ENCODE measurements at places on chromosomes 13 and 19.

- H3K4me3 ChIP-seq, result no peak overlapping the region
- no peaks in the 10 kb centered on the region for H3K27me3 ChIP-seq
- no peaks in the 10 kb centered on the region for H3K4me1 ChIP-seq
Observed at GRCh38 chr13:87122551-87122950, 548.6 kb upstream of the SLITRK5 start.

DNA sequence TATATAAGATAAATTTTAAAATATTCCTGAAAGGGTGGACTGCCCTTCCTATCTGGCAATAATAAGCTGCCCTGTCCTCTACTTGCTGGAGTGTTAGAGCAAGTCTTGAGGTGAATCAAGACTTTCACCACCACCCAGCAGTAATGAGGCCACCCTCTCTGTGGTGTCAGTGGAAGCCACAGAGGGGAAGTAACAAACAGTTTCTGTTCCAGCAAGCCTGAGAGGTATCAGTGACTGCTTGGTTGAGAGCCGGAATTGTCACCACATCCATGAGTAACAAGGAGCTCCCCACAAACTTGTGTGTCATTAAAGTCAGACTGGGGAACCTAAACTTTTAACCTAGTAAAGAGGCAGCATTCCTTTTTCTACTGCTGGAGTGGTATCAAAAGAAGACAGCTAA, 532.7 kb upstream of the SPRY2 start:
- no peaks in the 10 kb centered on the region for H3K36me3 ChIP-seq
- no peak for DNase-seq
- H3K4me3 ChIP-seq, result no peak overlapping the region
- H3K27ac ChIP-seq, result no peak overlapping the region
- H3K27me3 ChIP-seq, result no peaks in the 10 kb centered on the region
- no peaks in the 10 kb centered on the region for H3K4me1 ChIP-seq

DNA sequence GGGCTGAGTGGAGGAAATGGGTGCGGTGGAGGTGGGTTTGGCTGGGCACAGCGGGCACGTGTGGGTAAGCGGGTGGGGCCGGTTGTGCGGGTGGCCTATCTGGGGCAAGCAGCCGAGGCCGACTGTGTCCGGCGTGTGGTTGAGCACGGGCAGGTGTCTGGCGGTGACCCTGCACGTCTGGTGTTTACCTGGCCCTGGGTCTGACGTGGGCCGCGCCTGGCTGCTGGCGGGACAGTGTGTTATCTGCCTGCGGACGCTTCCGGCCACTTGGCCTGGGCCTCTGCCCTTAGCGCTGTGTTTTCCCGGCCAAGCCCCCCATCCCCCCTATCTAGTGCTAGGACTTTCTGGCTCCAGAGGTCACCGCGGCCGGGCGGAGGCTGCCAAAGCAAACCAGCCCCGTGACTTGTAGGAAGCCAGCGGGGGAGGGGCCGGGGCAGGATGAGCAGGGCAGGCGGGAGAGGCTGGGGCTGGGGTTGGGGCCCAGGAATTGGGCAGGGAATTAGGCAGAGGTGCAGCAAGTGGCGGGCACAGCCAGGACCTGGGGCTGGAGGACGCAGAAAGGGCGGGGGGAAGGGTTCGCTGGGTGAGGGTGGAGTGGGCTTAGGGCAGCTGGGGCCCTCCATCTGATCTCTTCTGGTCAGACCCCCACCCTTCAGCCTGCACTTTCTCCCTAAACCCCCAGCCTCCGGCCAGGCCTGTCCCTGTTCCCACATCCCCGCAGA, 534 bp upstream of the HPN start:
- H3K36me3 ChIP-seq, result no peaks in the 10 kb centered on the region
- DNase-seq, result peak; percentile 38
- H3K27ac ChIP-seq, result no peak overlapping the region
- peaks cover 11% of the 10 kb centered on the region for H3K4me1 ChIP-seq
- peak overlapping the region; percentile 65 for H3K4me3 ChIP-seq
- no peaks in the 10 kb centered on the region for H3K27me3 ChIP-seq

DNA sequence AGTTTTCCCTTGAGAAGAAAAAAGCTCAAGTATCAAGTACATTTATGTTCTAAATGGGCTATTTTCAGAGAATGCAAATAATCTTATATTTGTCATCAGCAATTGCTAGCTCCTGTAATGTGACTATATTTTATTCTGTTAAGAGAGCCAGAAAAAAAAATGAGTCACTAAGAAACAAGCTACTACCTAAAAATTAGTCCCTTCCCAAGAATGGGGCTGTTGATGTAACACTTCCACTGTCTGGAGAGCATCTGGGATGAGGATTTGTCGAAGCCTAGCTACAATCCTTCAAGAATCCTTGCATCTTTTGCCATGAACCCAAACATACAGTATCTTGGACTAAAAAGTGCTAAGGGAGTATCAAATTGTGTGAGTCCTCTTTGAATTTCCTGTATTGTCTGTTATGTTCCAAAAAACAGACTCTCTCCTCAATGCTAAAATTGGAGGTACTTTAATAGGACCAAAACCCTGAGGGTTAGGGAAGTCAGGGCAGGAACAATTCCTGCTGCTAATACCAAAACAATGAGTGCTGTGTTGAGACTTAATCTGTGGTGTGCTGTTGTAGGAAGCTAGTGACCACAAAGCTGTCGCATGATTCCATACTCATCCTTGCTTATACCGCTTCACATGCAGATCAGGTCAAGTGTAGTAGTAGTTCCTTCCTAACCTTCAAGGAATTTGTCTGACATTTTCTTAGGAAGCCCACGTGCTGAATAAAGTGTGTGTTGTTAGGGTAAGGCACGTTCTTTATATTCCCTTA, 4.9 kb upstream of the ZC3H13 start:
- no peak for DNase-seq
- H3K27me3 ChIP-seq, result no peaks in the 10 kb centered on the region
- H3K4me1 ChIP-seq, result peaks cover 3% of the 10 kb centered on the region
- H3K36me3 ChIP-seq, result no peaks in the 10 kb centered on the region
- no peak overlapping the region for H3K27ac ChIP-seq
- no peak overlapping the region for H3K4me3 ChIP-seq

DNA sequence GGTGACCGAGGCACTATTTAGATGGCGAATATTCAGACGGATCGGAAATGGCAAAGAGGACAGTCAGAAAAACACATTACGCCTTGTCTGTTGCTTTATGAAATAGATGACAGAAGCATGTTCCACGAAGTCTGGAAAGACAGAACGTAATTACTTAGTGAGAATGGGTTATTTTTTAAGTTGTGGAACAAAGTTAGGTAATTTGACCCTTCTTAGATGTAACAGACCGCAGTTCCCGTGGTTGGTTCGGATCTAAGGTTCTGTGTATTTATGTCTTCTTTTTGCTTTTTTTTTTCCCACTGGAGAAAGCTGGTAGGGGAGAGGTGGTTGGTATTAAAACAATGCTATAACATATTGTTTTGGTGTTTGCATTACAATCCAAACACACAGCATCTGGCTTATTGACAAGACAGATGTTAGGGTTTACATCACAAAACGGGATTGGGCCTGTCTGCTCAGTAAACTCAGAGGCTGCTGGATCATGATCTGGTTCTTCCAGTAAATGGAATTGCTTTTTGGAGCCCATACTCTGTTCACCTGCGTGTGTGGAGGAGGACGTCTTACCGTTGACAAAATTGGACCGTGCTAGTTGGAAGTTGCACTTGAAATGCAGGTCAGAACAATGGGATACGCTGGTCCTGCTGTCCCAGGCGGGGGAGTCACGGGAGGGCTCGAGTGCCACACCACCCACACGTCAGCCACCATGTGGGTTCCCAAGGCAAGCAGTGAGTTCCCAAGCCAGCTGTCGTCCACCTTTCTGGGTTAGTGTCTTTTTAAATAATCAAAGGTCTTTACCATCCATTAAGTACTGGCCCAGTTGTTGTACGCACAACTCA, 13.8 kb downstream of the ATP11A start:
- H3K27ac ChIP-seq, result no peak overlapping the region
- H3K27me3 ChIP-seq, result no peaks in the 10 kb centered on the region
- H3K4me3 ChIP-seq, result no peak overlapping the region
- H3K36me3 ChIP-seq, result no peaks in the 10 kb centered on the region
- no peak for DNase-seq

DNA sequence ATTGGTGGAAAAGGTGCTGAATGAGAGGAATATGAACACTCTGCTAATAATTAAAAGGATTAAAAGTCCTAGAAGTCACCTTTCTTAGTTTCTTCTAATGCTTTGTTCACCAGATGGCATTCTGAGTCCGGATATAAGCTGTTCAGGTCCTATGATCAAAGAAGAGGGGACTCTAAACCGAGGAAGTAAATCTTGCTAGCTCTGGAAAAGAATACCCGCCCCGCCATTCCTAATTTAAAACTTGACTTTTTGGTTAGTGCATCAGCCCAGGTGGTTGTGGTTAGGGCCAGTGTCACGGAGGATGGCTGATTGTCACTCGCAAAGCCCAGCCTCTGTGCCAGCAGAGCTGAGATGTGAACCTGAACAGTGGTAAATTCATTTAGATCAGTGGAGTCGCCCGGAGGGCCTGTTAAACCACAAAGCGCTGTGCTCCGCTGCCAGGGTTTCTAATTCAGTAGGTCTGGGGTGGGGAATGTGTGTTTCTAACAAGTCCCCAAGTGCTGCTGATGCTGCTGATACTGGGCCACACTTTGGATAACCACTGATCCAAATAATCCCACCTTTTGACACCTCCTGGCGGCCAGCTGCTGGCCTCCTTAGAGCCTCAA, 425.4 kb downstream of the DCT start:
- H3K4me1 ChIP-seq, result no peaks in the 10 kb centered on the region
- H3K4me3 ChIP-seq, result no peak overlapping the region
- H3K27me3 ChIP-seq, result no peaks in the 10 kb centered on the region
- no peaks in the 10 kb centered on the region for H3K36me3 ChIP-seq
- no peak for DNase-seq
- no peak overlapping the region for H3K27ac ChIP-seq

GRCh38 chr13:90447034-90447733, 900.3 kb upstream of the MIR17HG start:
- no peak for DNase-seq
- H3K36me3 ChIP-seq, result no peaks in the 10 kb centered on the region
- no peaks in the 10 kb centered on the region for H3K4me1 ChIP-seq
- H3K27ac ChIP-seq, result no peak overlapping the region
- H3K4me3 ChIP-seq, result no peak overlapping the region

DNA sequence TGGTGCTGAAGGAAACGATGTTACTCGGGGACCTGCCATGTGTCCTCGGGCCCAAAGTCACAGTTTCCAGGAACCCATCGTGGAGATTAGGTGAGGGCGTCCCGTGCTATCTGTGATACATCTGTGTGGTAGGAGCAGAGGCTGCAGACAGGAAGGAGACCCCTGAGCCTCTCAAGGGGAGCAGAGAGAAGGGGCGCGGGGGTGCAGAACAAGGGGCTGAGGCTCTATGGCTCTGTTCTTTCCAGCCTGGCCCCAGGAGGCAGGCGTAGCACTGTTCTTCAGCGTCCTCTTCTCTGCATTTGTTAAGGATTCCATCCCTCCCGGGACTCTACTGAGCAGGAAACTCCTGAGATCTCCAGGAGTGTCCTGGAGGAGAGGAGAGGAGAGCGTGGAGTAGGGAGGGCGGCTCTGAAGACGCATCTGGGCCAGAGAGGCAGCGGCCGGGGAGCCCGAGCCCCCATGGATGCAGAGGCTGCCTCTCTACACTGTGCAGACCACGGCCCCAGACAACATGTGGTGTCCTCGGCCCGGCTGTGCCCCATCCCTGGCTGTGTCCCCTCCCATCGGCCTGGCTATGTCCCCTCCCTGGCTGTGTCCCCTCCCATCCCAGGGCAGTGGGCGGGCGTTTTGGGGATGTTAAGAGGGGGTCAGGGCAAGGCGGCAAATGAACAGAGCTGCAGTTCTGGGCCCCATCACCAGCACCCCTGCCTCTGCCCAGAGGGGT, 118.0 kb downstream of the ATP11A start:
- H3K4me1 ChIP-seq, result no peaks in the 10 kb centered on the region
- DNase-seq, result no peak
- no peaks in the 10 kb centered on the region for H3K27me3 ChIP-seq
- no peak overlapping the region for H3K27ac ChIP-seq

Measured in thoracic aorta (tissue), 2 donors.